Upper lobe of right lung (tissue), 1 donor: ENCODE measurements at places on chromosomes 11 and 22. TPM values are rescaled to one million over a fixed set of nuclear protein-coding genes. Genes with fewer than 3 reads are reported as not detected.

The PPP6R3 gene
- total RNA-seq: 93.2 TPM

The MS4A4A gene
- 53.9 TPM for total RNA-seq

The OR52E6 gene
- total RNA-seq: not detected

The PNPLA5 gene
- not detected for total RNA-seq

The SLC22A9 gene
- not detected for total RNA-seq

The SYT13 gene
- total RNA-seq: not detected

DNA sequence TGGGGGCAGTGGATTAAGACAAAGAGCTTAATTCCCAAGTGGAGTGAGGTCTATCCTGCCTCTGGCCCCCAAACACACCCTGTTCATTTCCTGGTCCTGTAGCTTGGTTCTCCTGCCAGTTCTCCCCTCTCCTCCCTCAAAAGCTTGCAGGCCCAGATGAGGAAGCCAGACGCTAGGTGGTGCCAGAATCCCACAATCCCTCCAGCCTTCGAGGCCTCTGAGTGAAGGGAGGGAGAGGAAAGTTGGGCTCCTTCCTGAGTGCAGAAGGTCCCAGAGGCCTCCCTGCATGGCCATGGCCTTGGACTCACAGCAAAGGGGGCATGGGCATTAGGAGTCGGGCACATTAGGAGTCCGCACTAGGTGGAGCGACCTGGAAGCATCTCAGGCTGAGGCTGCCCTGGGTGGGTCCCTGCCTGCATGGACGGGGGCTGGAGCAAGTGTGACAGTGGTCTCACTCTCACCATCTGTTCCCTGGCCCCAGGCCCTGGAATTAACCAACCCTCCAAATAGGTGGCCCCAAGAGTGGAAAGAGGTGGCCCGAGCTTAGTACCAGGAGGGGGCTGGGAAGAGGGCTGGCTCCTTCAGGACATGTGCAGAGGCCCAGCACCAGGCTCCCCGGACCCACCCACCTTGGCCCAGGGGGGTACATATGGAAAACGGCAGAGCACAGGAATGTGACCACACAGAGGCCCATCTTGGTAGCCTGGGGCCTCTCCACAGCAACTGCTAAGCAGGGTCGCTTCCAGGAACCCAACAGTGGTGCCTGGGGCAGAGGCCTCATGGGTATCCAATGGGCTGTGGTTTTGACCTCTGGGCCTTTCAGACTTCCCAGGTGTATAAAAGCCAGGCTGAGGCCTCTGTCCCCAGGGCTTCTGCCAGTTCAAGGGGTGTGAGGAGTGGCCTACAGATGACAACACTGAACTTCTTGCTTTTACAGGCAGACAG lies 5.2 kb downstream of the FXYD2 start:
- H3K27me3 ChIP-seq: no peaks in the 10 kb centered on the region
- peaks cover 61% of the 10 kb centered on the region for H3K4me1 ChIP-seq
- no peaks in the 10 kb centered on the region for H3K36me3 ChIP-seq
- H3K4me3 ChIP-seq: no peak overlapping the region

DNA sequence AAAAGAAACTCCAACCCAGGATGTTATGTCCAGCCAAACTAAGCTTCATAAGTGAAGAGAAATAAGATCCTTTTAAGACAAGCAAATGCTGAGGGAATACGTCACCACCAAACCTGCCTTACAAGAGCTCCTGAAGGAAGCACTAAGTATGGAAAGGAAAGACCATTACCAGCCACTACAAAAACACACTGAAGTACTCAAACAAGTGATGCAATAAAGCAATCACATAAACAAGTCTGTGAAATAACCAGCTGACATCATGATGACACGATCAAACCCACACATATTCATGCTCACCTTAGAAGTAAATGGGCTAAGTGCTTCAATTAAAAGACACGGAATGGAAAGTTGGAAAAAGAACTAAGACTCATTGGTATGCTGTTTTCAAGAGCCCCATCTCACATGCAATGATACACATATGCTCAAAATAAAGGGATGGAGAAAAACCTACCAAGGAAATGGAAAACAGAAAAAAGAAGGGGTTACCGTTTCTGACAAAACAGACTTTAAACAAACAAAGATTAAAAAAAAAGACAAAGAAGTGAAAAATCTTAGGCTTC lies 82.5 kb downstream of the GAB4 start:
- H3K4me1 ChIP-seq: no peaks in the 10 kb centered on the region
- H3K27ac ChIP-seq: no peak overlapping the region
- no peaks in the 10 kb centered on the region for H3K36me3 ChIP-seq
- peaks cover 33% of the 10 kb centered on the region for H3K27me3 ChIP-seq

- H3K36me3 ChIP-seq: no peaks in the 10 kb centered on the region
- peaks cover 3% of the 10 kb centered on the region for H3K4me1 ChIP-seq
- no peak for DNase-seq
- H3K27me3 ChIP-seq: no peaks in the 10 kb centered on the region
- H3K27ac ChIP-seq: no peak overlapping the region
These were observed 13.0 kb upstream of the PPARA start for GRCh38 chr22:46137218-46137766.

DNA sequence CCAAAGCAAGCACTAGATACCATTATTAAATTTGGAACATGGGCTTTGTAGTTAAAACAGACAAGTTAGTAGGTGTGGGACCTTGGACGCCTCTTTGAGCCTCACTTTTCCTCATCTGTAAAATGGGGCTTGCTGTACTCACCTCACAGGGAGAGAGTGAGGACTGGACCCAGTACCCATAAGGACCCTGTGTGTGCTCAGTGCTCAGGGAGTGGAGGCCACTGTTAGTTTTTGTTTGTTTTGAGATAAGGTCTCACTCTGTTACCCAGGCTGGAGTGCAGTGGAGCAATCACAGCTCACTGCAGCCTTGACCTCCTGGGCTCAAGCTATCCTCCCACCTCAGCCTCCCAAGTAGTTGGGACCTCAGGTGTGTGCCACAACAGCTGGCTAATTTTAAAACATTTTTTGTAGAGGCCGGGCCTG lies 8.9 kb downstream of the RAPSN start:
- no peak for DNase-seq
- no peaks in the 10 kb centered on the region for H3K27me3 ChIP-seq
- no peak overlapping the region for H3K4me3 ChIP-seq
- H3K27ac ChIP-seq: no peak overlapping the region
- H3K36me3 ChIP-seq: no peaks in the 10 kb centered on the region
- no peaks in the 10 kb centered on the region for H3K4me1 ChIP-seq

- no peak for DNase-seq
- H3K36me3 ChIP-seq: no peaks in the 10 kb centered on the region
- no peaks in the 10 kb centered on the region for H3K27me3 ChIP-seq
- H3K4me3 ChIP-seq: no peak overlapping the region
These were observed 43.9 kb upstream of the LMO2 start for GRCh38 chr11:33935461-33936456.

- peaks cover 22% of the 10 kb centered on the region for H3K4me1 ChIP-seq
- no peak overlapping the region for H3K27ac ChIP-seq
- no peaks in the 10 kb centered on the region for H3K36me3 ChIP-seq
- DNase-seq: no peak
- H3K4me3 ChIP-seq: no peak overlapping the region
These were observed 33.8 kb upstream of the SCUBE1 start for GRCh38 chr22:43376765-43377547.

- DNase-seq: no peak
- peak overlapping the region; percentile 78 for H3K27ac ChIP-seq
- no peaks in the 10 kb centered on the region for H3K27me3 ChIP-seq
- H3K36me3 ChIP-seq: no peaks in the 10 kb centered on the region
- peak overlapping the region; percentile 77 for H3K4me3 ChIP-seq
These were observed 1.5 kb upstream of the PACSIN3 start for GRCh38 chr11:47187723-47188122.

- no peaks in the 10 kb centered on the region for H3K4me1 ChIP-seq
- no peak overlapping the region for H3K4me3 ChIP-seq
- H3K36me3 ChIP-seq: no peaks in the 10 kb centered on the region
- peaks cover 6% of the 10 kb centered on the region for H3K27me3 ChIP-seq
These were observed 122.6 kb downstream of the IGLL1 start for GRCh38 chr22:23457380-23457985.

DNA sequence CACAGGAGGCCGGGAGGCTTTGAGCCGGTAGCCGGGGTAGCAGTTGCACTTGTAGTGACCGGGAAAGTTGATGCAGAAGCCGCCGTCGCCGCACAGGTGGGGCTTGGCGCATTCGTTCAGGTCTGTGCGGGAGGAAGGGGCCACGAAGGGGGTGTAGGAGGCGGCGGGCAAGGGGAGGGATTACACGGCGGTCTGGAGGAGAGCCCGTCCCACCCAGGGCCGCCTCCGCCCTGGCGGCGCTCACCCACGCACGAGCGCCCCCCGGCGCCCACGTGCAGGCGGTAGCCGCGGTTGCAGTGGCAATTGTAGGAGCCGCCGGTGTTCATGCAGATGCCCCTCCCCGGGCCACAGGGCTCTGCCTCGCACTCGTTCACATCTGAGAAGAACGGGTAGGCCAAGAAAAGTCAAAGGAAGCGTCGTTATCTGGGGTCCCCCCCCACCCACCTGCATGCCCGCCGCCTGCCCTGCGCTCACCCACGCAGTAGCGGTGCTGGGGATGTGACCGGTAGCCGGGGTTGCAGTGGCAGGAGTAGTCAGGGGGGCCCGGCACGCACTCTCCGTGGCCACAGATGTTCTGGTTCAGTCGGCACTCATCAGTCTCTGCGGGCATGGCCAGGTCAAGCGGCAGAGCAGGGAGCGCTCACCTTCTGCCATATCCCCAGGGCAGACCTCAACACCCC lies 10.6 kb downstream of the LTBP3 start:
- no peak for DNase-seq
- H3K4me3 ChIP-seq: no peak overlapping the region
- peaks cover 8% of the 10 kb centered on the region for H3K4me1 ChIP-seq
- H3K27ac ChIP-seq: no peak overlapping the region
